ENCODE measurements at places on chromosomes 4 and X. TPM values are rescaled to one million over a fixed set of nuclear protein-coding genes. Genes with fewer than 3 reads are reported as not detected.

DNA sequence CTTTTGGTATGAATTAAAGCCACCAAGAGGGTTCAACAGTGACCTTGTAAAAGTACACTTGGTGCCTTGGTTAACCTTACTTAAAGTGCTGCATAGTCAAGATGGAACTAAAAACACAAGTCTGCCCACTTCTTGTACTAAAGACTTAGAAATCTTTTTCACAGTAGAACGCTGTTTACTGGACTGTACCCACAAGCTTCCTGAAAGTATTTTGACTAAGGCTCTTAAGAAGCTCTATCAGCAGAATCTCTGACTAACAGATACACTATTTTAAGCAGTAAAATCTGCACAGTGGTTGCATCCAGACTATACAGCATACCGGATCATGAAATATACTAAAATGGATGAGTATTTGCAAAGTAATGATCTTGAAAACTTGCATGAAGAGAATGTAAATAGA, 7.2 kb downstream of the RAB28 start:
- no peak for DNase-seq

DNA sequence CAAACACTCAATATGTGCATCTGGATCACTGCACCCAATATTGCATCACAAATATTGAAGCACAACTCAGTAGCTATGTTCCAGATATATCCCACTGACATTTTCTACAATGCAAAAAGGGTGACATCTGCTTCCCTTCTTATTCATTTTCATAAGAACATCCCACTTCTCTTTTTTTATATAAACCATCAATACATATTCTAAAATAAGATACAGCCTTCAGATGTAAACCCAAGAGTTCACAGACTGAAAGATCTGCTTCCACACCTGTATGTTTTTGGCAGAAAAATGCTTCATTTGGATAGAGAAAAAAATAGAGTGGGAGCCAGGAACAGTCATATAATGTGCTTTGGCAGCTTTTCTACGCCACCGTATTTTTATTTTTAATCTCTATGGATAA, 815.6 kb upstream of the ADGRL3 start:
- DNase-seq = no peak

MTMR1 gene
- total RNA-seq = 25.5 TPM

FGFRL1 gene
- 5.7 TPM for total RNA-seq

All from urinary bladder (tissue), 4 donors.